ENCODE measurements at places on chromosomes 2 and 18.

- H3K27me3 ChIP-seq: no peaks in the 10 kb centered on the region
- H3K27ac ChIP-seq: no peak overlapping the region
- H3K4me3 ChIP-seq: peak overlapping the region; percentile 92
- peaks cover 21% of the 10 kb centered on the region for H3K4me1 ChIP-seq
- DNase-seq: peak; percentile 41
- H3K36me3 ChIP-seq: no peaks in the 10 kb centered on the region
Observed at GRCh38 chr2:168346725-168347477, 99.5 kb upstream of the STK39 start.

- peak overlapping the region; percentile 74 for H3K4me3 ChIP-seq
- H3K27ac ChIP-seq: peak overlapping the region; percentile 98
- peak; percentile 92 for DNase-seq
- peaks cover 25% of the 10 kb centered on the region for H3K36me3 ChIP-seq
- no peaks in the 10 kb centered on the region for H3K27me3 ChIP-seq
Observed at GRCh38 chr2:150142561-150142960, 344.9 kb downstream of the RND3 start.

DNA sequence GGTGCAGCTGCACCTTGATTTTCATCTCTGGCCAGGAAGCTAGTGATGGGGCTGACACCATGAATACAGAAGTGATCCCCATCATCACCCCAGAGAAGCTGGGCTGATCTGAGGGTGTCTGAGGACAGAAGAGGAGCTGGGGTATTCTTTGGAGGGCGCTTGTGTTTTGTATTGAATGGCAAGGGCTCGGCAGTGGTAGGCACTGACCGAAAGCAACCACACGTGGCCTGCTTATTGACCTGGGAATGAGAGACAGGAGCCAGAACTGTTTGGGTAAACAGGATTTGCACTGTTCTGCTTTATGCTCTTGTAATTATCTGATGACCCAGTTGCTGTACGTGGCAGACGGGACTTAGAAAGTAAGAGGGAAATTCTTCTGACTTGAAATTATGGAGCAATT is 62.6 kb upstream of the RPL31 start:
- H3K4me3 ChIP-seq: no peak overlapping the region
- H3K36me3 ChIP-seq: peaks cover 14% of the 10 kb centered on the region
- no peaks in the 10 kb centered on the region for H3K27me3 ChIP-seq
- no peak overlapping the region for H3K27ac ChIP-seq
- H3K4me1 ChIP-seq: peaks cover 41% of the 10 kb centered on the region

GRCh38 chr2:3433776-3434400 is 54.4 kb downstream of the TRAPPC12 start:
- DNase-seq: no peak
- no peaks in the 10 kb centered on the region for H3K27me3 ChIP-seq
- no peak overlapping the region for H3K27ac ChIP-seq
- H3K4me3 ChIP-seq: no peak overlapping the region
- peaks cover 7% of the 10 kb centered on the region for H3K36me3 ChIP-seq

- no peaks in the 10 kb centered on the region for H3K27me3 ChIP-seq
- no peaks in the 10 kb centered on the region for H3K4me1 ChIP-seq
- H3K4me3 ChIP-seq: no peak overlapping the region
- no peaks in the 10 kb centered on the region for H3K36me3 ChIP-seq
- DNase-seq: peak; percentile 57
- H3K27ac ChIP-seq: no peak overlapping the region
Observed at GRCh38 chr2:209334188-209335017, 89.4 kb upstream of the MAP2 start.

GRCh38 chr2:10377052-10377746 is 70.9 kb downstream of the ODC1 start:
- no peak overlapping the region for H3K27ac ChIP-seq
- no peaks in the 10 kb centered on the region for H3K36me3 ChIP-seq
- DNase-seq: no peak
- H3K4me3 ChIP-seq: no peak overlapping the region
- H3K27me3 ChIP-seq: peaks cover 3% of the 10 kb centered on the region
- peaks cover 25% of the 10 kb centered on the region for H3K4me1 ChIP-seq

DNA sequence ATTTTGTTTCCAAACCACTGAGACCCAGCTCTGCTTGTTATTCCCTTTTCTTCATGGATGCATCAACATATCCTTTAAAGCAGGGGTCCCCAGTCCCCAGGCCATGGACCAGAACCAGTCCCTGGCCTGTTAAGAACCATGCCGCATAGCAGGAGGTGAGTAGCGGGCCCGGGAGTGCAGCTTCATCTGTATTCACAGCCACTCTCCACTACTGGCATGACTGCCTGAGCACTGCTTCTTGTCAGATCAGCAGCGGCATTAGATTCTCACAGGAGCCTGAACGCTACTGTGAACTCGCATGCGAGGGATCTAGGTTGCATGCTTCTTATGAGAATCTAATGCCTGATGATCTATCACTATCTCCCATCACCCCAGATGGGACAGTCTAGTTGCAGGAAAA is 1.6 kb upstream of the POLI start:
- H3K27ac ChIP-seq: no peak overlapping the region
- peaks cover 23% of the 10 kb centered on the region for H3K4me1 ChIP-seq

- peak overlapping the region; percentile 77 for H3K27ac ChIP-seq
- H3K4me1 ChIP-seq: peaks cover 42% of the 10 kb centered on the region
- no peaks in the 10 kb centered on the region for H3K27me3 ChIP-seq
Observed at GRCh38 chr18:74806700-74807416, 209.2 kb downstream of the ZNF407 start.

GRCh38 chr2:218781691-218782527 is at the start of gene CYP27A1:
Gene CYP27A1 (plus strand): TSS chr2:218782147. CDS start chr2:218782183, 36 bp downstream.
- H3K4me1 ChIP-seq: peaks cover 6% of the 10 kb centered on the region
- no peak for DNase-seq
- peak within 1 kb of the TSS; percentile 37 for H3K4me3 ChIP-seq
- no peak within 1 kb of the TSS for H3K27ac ChIP-seq

DNA sequence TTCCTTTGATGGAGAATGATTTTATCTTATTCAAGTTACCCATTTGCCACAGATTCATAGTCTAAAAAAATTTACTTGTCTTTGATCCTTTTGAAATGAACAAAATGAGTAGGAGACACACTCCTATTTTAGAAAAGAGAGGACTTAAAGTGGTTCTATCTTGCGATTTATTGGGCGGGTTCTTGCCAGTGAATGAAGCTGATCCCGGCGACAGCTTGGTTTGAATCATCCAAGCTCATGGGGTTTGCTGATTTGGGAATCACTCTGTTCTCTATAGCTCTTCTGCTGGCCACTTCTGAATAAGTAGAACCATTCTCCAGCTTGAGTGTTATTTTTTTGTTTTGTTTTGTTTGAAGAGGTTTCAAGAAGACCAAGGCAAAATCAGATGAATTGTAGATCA is 25.5 kb upstream of the PPP1CB start:
- H3K36me3 ChIP-seq: no peaks in the 10 kb centered on the region
- H3K27me3 ChIP-seq: no peaks in the 10 kb centered on the region
- peaks cover 14% of the 10 kb centered on the region for H3K4me1 ChIP-seq
- DNase-seq: no peak
- no peak overlapping the region for H3K27ac ChIP-seq

DNA sequence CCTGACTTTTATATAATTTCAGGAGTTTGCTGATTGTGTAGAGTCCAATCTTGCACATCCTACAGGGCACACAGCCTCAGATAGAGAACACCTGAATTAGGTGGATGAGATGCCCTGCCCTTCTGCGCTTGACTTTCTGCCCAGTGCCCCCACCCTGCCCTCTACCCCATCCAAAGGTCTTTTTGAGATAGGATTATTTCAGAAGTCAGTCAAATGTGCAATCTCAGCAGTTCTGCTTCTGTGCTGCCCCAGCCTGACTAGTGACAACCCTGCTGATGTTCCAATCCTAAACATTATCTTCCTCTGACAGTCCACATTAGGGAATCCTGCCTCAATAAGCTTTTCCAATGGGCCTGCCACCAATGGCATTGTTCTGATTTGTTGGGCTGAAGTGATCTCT is 411.5 kb downstream of the TGIF1 start:
- peaks cover 13% of the 10 kb centered on the region for H3K4me1 ChIP-seq
- no peak overlapping the region for H3K4me3 ChIP-seq
- DNase-seq: no peak
- H3K27me3 ChIP-seq: no peaks in the 10 kb centered on the region
- H3K36me3 ChIP-seq: no peaks in the 10 kb centered on the region
- H3K27ac ChIP-seq: no peak overlapping the region

DNA sequence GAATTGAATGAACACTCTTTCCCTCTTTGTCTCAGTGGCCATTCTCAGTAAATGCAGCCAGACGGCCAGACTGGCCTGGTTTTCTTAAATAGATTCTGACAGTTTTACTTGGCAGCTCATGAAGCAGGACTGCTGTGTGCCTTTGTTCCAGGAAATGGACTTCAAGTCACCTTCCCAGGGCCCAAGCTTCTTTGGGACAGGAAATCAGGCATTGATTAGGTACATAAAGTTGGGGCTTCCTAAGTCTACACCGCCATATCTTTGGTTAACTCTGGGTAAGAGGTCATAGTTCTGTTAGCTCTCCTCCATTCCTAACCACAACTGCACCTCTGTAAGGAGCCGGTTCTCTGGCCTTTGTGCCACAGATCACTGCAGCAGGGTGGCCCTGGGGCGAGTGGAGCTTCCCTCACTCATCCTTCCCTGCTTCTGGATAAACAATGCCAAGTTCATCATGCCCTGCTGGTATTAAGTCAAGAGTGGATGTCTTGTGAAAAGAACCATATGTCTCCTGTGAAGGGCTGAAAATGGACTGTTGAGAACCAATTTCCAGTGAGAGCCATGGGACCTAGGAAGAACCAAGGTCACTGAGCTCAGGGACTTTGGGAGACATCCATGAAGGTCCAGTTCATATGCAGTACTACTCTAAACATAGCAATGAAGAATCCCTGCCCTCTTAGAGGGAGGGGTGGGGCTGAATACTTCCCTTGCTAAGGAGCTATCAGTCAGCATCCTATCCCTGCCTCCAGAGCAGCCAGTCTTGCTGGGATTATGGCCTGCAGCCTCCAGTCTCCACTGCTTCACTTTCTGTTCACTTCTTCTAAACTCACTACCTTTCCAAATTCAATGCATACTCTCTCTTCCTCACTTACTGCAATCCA is 122.6 kb upstream of the XPO1 start:
- 0 out of 2 replicates have a peak overlapping the region, but pooled peaks have one; percentile 18 for H3K27ac ChIP-seq
- H3K4me1 ChIP-seq: peaks cover 23% of the 10 kb centered on the region
- DNase-seq: no peak
- H3K27me3 ChIP-seq: no peaks in the 10 kb centered on the region
- H3K36me3 ChIP-seq: no peaks in the 10 kb centered on the region
- no peak overlapping the region for H3K4me3 ChIP-seq
